ENCODE measurements at places on chromosomes 2 and 18.
A peak's percentile ranks its signal among the peaks of the same experiment; 100 is the strongest.

GRCh38 chr2:85355073-85355410 lies 473 bp downstream of the ELMOD3 start:
- no peak for DNase-seq

- no peak for DNase-seq
These were observed 54.8 kb upstream of the KLHL29 start for GRCh38 chr2:23330214-23330613.

DNA sequence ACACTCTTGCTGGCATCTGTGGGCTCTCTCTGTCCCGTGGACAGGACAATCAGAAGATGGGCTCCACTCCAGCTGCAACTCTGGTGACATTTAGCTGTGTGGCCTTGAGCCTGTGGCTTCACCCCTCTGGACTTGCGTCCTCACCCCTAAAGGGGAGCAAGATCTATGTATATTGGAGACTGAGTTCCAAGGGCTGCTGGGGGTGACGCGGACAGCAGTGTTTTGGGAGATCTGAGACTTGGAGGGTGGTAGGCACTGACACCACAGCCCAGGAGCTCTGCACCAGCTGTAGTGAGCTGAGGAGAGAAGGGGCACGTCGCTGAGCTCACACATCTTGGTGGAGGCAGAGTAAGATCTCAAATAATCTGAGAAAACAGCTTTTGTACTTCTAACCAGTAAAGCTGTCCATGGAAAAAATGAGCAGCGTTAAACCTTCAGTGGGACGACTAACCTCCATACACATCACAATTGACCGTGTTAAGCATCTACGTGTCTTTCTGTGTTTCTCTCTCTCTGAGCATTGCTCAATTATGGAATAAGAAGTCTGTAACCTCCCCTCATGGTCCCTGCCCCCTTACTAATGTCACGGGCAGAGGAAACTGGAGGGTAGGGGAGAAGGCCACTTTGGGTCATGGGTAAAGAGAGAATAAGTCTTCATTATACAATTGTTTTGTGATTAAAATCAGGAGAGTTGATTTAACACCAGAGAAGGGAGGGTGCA lies 85.8 kb downstream of the SH3RF3 start:
- DNase-seq = no peak

GRCh38 chr18:61199171-61199848 lies 133.9 kb upstream of the CDH20 start:
- DNase-seq = no peak

GRCh38 chr2:18520451-18521425 lies 39.7 kb downstream of the RDH14 start:
- DNase-seq = peak; percentile 19

DNA sequence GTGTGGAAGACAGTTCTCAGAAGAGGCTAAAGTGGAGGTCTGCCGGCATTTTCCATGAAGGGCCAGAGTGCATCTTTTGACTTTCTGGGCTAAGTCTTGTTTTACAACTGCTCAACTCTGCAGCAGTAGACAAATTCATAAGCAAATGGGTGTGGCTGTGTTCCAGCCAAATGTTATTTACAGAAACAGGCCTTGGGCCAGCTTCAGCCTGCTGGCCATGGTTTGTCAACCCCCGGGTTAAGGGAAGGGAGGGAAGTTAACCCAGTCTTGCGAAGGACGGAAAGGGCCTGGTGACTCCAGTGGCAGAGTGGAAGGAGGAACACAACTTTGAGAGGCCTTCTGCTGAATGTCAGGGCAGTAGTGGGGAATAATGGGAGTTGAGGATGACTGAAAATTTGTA lies 34.3 kb upstream of the NCKAP5 start:
- no peak for DNase-seq

DNA sequence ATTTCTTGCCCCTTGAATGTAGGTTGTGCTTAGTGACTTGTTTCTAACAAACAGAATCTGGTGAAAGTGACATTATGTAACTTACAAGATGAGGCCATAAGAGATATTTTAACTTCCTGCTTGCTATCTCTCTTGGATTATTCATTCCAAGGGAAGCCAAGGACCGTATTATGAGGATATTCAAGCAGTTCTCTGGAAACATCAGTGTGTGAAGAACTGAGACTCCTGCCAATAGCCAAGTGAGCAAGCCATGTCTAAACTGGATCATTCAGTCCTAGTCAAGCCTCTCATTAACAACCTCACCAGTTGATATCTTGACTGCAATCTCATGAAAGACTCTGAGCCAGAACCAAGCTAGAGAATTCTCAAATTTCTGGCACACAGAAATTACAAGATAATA lies 765.1 kb upstream of the SLC8A1 start:
- no peak for DNase-seq

DNA sequence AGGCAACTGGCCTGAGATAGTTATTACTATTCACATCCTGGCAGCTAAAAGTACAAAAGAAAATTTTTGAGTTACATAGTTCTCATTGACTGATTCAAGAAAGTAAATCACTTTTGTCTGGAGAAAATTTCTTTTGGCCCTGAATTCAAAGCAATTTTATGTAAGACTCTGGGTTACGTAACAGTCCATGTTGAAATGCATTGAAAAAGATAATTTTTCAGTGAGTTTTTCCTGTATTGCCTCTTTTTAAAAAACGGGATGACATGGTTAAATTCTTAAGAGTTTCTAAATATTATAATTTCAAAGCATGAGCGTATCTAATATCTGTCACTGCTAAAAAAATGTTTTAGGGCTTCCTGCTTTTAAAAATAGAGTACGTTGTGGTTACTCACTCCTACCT lies 72.7 kb downstream of the ANKRD12 start:
- no peak for DNase-seq

DNA sequence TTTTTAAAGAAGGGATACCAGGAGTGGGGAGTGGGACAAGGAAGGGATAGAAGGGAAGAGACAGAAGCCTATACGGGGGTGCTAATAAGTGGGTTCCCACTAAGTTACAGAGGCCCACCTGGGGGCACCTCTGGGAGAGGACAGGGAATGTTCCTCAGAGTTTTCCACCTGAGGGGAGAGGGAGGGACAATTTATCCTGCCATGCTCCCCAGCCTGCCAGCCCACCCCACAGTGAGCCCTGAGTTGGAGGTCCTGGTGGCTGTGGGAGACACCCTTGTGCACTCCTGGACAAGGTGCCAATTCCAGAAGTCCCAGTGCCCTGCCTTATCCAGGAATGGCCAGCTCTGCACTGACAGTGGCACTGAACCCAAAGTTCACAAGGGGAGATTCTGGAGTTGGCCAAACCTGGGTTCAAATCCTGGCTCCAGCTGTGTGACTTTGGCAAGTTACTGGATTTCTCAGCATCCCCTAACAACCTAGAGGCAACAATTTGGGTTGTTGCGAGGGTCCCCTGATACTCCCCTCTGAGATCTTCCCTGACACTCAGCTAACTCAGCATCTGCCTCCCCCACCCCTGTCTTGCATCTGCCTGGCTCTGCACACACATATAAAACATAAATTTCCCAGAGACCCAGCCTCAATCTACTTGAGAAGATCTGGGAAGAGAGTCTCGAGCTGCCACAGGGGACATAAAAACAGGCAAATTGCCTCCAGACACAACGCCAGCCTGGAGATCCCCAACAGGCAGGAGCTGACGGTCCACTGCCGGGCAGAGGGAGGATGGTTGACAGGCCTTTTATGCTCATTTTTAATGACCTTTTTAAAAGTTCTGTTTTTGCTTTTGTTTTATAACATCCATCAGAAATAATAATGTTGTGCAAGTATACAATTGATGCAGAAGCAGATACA lies 98.7 kb upstream of the ST3GAL5 start:
- DNase-seq = no peak

DNA sequence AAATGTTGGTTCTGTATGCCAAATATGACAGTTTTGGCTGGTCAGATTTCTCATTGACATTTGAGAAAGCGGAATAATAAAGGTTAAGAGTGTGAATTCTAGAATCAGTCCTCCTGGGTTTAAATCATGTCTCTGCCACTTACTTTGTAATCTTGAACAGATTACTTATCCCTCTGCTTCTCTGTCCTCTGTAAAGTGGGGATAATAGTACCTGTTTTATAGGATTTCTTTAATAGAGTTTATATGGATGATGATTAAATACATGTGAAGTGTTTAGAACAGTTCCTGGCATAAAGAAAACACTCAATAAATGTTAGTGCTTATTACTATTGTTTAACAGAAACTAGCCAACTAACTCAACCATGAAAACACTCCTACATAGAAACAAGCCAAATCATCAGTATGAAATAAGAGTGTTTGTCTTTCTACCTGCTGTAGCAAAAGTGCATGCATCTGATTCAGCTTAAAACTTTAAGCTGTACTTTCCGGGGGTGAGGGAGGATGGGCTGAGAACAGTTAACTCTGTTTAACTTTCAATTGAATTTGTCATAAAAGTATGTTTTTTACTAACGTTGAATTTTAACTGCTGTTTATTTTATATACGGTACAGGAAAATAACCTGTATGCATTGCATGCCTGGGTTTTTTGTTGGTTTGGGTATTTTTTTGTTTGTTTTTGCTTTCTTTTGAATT lies 6.8 kb downstream of the HTR2B start:
- no peak for DNase-seq

DNA sequence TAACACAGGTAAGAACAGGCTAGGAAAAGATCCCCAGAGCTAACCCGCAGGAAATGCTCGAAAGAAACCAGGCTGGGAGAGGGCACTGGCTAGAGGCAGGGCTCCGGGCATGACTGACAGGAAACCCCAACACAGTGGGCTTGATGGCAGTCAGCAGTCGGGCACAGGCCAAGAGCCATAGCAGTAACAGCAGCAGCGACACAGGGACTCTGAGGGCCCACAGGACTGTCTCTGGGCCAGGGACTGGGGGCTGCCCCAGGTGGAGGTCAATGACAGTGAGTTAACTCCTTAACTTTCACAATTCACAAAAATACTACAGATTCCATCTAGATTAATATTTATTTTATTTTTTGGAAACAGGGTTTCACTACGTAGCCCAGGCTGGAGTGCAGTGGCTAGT lies 37.3 kb upstream of the ASPRV1 start:
- DNase-seq = no peak
